H7 (cell line): ENCODE measurements at places on chromosomes 16 and 17.

- DNase-seq, result peak; percentile 73
Measured at GRCh38 chr17:57861000-57861789, 11.4 kb upstream of the MRPS23 start.

DNA sequence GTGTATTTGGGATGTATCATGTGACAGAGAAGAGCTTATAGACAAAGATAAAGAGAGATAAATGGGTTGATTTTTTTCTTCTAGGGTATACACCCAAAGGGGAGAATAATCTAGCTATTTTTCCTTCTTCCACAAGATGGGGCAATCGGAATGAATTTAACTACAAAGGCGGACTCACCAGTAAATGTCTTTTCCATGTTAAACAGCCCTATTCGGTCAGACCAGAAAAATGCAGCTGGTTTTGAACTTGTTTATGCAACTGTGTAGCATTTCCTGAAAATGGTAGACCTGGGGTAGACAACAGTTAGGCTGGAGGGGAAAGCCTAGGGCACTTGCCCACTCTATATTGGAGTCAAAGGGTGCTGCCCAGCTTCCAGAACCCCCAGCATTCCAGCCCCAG, 477.1 kb downstream of the TOX3 start:
- peak; percentile 3 for DNase-seq

GRCh38 chr16:88731699-88732098, 25.4 kb downstream of the CTU2 start:
- peak; percentile 93 for DNase-seq

GRCh38 chr17:5164436-5164835, 27.2 kb downstream of the ZNF594 start:
- no peak for DNase-seq

GRCh38 chr17:67281053-67281452, 36.1 kb upstream of the HELZ start:
- peak; percentile 51 for DNase-seq

DNA sequence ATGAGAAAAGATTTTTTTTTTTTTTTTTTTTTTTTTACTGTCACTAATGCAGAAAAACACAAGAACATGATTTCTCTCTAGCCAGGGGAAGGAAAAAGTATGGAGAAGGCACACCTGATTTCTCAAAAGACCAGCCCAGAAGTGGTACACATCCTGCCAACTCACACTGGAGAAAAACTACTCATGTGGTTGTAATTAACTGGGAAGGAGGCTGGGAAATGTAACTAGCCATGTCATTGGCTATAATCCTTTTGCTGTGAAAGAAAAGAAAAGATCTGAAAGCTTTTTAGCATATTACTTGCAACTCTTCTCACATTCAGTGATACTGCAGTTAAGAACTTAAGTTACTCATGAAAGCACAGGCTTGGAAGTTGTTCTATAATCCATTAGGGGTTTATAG, 195.9 kb upstream of the PMFBP1 start:
- DNase-seq, result no peak

DNA sequence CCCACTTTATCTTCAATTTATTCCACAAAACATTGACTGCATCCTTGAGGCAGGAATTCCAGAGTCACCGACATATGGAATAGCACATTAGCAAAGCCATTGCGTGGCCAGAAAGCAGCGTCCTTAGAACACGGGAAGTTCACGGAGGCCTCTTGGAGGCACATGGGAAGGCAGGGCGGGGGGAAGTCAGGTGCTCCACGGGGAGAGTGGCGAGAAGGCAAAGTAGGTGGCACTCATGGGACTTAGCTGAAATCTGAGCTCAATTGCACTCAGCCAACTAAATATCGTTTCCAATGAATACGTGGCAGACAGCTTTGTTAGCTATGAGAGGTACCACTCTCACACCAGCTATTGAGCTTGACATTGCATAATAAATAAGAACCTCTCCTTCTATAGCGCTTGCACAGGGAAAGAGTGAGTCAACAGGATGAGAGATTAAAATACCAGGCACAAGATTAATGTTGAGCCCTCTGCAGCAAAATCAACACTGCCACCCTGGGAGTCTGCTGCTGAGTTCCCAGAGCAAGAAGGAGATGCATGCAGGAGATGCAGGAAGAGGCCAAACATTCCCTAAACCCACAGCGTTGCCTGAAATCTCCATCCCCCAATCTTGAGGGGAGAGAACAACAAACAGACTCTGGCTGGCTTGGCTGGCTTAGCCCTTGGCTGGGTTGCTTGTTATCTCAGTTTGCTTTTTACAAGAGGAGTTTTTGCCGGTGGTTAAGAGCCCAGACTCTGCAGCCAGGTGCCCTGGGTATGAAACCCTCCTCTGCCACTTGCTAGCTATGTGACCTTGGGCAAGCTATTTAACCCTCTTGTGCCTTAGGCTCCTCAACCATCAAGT, 28.8 kb downstream of the ABCC12 start:
- no peak for DNase-seq

GRCh38 chr17:37849617-37849972, 74.6 kb upstream of the TBC1D3K start:
- no peak for DNase-seq

DNA sequence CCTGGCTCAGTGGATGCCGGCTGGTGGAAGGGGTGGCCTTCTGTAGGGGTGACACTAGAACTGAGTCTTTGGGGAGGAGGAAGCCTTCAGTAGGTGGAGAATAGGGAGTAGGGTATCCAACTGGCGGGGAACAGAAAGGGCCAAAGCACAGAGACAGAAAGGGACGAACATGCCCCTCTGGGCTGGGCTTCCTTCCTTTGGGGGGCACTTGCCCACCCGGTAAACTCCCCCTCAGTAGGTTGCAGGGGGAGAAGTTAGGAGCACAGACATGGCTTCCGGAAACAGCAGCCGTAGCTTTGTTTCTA, 774 bp downstream of the ENGASE start:
- DNase-seq, result no peak
